ACHN (cell line): ENCODE measurements at places on chromosomes 2 and 18.

- no peak for DNase-seq
Measured at GRCh38 chr2:175627405-175627804, 374.7 kb downstream of the LNPK start.

DNA sequence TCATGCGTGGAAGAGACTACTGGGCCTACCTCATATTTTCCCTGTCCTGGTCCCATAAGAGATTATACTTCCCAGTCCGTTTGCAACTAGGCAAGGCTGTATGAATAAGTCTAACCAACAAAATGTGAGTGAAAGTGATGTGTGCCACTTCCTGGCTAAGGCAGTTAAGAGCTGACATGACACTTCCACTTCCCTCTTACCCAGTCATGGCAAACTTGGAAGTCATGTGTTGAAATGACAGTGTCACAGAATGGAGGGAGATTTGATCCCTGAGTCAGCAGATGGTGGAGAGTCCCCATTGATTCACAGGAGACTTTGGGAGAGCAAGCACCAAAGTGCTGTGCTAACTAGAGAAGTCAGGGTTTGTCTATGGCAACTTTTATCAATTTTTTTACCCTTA is 36.4 kb downstream of the TACR1 start:
- DNase-seq, result no peak

GRCh38 chr2:199977984-199978415 is 22.6 kb downstream of the MAIP1 start:
- peak; percentile 80 for DNase-seq

GRCh38 chr2:80592106-80592505 is 287.6 kb upstream of the LRRTM1 start:
- no peak for DNase-seq

GRCh38 chr2:147082850-147083522 is 761.8 kb upstream of the ACVR2A start:
- DNase-seq, result peak; percentile 77

DNA sequence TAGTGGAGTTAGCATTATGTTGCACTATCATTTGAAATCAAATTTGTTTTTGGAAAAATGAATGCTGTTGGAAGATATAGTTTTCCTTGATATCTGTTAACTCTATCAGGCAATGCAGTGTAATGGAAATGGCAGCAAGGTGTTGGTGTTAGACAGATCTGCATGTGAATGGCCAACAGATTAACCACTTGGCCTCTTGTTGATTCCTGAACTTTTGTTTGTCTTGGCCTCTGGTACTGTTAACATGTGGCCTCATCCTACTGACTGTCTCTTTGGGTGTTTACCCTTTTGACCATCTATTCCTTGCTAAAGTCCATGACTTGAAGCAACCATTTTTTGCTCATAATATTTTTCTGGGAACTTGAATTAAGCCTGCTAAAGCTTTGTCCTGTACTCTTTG is 110.2 kb upstream of the CDH2 start:
- no peak for DNase-seq

GRCh38 chr18:31683968-31684278 is 458 bp downstream of the B4GALT6 start:
- DNase-seq, result no peak

DNA sequence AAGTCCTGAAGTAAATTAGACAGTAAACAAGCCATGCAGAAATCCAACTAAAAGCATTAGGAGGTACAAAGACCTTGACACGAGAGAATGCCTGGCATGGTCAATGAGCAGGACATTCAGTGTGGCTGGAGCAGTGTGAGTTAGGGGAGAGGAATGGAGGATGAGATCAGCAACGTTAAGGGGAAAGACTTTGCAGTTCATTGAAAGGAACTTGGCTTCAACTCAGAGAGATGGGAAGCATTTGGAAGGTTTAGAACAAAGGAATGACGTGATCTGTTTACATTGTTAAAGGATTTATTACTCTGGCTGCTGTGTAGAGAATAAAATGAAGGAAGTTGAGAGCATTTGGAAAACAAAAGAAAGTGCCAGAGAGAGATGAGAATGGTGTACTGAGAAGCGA is 621.3 kb downstream of the XIRP2 start:
- DNase-seq, result peak; percentile 76

DNA sequence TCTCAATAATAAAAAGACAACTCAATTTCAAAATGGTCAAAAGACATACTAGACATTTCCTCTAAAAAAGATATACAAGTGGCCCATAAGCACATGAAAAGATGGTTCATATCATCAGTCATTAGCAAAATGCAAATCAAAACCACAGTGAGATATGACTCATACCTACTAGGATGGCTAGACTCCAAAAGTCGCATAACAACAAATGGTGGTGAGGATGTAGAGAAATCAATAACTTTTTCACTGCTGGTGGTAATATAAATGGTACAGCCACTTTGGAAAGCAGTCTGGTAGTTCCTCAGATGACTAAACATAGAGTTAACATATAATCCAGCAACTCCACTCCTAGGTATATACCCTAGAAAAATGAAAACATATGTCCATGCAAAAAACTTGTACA is 242.3 kb upstream of the NOL4 start:
- DNase-seq, result no peak

GRCh38 chr2:11738589-11739436 is 7.6 kb upstream of the LPIN1 start:
- peak; percentile 83 for DNase-seq

DNA sequence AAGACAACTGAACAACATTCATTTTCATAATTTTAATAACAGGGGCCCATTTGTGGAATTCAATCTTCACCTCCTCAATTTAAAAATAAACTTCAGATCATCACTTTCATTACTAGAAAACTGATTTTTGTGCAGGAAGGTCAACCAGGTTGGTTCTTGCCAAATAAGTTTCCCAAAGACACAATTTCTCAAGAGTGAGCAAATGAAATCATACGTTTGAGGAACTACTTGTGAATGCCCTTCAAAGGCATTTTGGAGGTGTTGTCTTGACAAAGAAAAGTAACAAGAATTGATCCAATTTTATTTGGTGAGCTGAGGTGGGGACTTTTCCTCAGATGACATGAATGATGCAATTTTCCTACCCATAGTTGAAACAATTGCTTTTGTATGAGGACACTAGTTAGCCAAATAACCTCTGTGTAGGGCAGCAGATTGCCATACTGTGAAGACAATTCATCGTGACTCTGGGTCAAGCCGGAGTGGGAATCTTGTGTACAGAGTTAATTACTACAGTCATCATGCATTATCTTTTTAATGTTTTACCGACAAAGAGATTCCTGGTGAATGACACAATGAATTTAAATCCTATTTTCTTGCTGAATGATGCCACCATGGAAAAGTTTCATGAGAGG is 121.8 kb downstream of the TGFA start:
- DNase-seq, result no peak

DNA sequence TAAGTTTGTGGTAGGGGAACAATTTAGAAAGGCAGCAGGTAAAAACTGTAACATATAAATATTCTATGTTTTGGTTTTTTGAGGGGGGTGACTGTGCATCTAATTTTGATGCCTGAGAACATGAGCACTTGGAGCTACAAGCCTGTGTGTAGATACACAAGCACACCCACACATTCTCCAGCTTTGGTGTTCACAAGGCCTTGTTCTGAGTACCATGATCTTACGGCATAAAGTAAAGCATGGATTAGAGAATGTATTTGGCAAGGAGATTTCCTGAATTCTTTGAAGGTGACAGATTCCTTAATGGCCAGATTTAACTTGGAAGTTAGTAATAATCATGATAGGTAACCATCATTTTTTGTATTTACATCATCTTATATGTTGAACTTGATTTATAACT is 42.7 kb downstream of the MAP3K20 start:
- no peak for DNase-seq

DNA sequence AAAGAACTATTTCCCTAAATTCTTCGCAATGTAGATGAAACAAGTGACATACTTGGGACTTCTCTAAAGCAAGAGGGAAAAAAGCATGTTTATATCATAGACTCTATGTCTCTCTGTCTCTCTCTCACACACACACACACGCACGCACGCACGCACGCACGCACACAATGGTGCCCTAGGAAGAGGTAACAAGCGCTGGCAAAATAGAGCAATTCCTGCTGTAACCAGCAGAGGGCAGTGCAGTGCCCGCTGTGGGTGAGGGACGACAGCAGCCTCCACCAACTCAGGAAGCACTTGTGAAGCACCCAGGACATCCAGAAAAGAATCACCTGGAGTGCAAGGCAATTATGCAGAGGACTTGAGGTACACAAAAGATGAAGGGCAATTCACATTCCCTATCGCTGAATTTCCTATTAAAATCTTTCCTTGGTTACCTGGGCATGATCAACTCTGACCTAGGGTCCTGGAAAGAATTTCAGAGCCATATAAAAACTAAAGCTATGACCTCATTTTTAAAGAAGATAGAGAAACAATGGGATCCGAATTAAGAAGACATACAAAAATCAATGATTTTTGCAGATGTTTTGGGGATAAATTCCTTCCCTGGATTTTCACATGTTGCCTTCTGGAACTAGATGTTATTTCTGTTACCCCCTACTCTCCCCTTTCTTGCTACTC is 166.4 kb downstream of the PDE11A start:
- DNase-seq, result peak; percentile 86

- DNase-seq, result no peak
Measured at GRCh38 chr2:219285894-219286425, 6.8 kb downstream of the DNAJB2 start.

GRCh38 chr2:101467306-101467705 is 7.6 kb downstream of the RFX8 start:
- no peak for DNase-seq
